ENCODE measurements at places on chromosomes 2 and 18.

- no peak for DNase-seq
Observed at GRCh38 chr2:240248721-240249422, 108.4 kb upstream of the OTOS start.

GRCh38 chr2:216474925-216475670 is 23.5 kb upstream of the RPL37A start:
- DNase-seq, result no peak

GRCh38 chr2:73339201-73339600 is 45.9 kb upstream of the EGR4 start:
- no peak for DNase-seq

- no peak for DNase-seq
Observed at GRCh38 chr2:110773401-110773921, 41.1 kb downstream of the ACOXL start.

- DNase-seq, result no peak
Observed at GRCh38 chr2:196101325-196101991, 32.8 kb upstream of the DNAH7 start.

DNA sequence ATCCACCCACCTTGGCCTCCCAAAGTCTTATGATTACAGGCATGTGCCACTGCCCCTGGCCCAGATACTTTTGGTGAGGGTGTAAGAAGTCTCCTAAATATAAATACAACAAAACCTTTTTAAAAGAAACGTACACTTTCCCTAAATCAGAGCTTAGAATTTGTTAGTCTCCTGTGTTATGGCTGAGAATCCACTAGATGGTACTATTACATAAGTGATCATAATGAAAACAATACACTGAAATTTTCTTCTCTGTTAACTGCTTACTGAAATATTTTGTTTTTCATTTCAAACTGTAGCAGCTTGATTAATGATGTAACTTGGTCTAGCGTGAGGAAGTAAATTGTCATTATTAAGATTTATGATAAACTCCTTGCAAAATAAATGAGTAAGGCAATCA is 74.8 kb upstream of the FAM98A start:
- peak; percentile 26 for DNase-seq

GRCh38 chr2:168592181-168592831 is 136.2 kb downstream of the CERS6 start:
- no peak for DNase-seq

GRCh38 chr2:223203971-223204929 is 152.3 kb downstream of the KCNE4 start:
- DNase-seq, result no peak

GRCh38 chr2:20226152-20226545 is 1.2 kb upstream of the SDC1 start:
- DNase-seq, result no peak

- DNase-seq, result no peak
Observed at GRCh38 chr2:209340522-209340921, 83.3 kb upstream of the MAP2 start.

GRCh38 chr18:58156516-58156915 is 112.5 kb downstream of the NEDD4L start:
- DNase-seq, result no peak

GRCh38 chr18:74142252-74142651 is 5.4 kb downstream of the FBXO15 start:
- DNase-seq, result no peak

- DNase-seq, result no peak
Observed at GRCh38 chr2:165686800-165687199, 107.2 kb downstream of the GALNT3 start.

DNA sequence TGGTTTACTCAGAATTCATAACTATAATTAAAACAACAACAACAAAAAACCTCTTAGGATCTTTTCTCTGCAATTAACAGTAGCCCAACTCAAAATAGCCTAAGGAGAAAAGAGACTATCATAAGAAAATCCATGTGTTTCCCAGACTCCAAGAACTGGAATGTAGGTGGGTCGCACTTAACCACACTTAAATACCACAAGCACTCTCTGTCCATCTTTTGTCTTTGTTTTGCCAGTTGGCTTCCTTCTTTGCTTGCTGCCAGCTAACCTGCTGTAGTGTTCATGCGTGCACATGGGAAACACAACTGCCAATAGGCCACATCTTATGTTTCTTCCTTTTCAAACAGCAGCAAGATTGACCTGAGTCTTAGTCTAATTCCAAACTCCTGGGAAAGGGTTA is 24.1 kb upstream of the ACVR1 start:
- no peak for DNase-seq

DNA sequence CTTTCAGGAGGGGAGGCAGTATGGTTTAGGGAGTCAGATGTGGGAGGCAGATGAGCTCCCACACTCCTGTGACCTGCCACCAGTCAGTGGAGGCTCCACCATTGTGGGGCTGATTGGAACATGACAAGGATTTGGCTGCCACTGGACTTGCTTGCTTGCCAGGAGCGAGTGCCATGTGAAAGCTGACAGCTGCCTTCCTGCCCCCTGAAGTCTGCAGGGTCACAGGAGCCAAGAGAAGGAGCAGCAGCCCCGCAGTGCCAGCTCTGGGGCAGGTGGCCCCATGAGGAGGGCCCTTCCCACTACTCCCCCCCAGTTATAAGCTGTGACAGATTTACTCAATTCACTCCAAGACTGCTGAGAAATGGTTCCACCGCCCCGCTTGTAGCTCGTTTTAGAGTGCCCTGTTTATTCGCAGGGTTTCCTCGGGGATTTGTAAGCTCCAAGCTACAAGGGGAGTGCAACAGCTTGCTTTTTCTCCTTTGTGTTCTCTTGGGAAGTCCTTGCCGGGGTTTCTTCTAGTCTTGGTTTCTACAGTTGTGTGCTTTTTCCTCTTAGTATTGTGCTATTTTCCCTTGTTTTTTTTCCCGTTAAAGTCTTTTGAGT is 414.3 kb downstream of the MEIS1 start:
- DNase-seq, result no peak

DNA sequence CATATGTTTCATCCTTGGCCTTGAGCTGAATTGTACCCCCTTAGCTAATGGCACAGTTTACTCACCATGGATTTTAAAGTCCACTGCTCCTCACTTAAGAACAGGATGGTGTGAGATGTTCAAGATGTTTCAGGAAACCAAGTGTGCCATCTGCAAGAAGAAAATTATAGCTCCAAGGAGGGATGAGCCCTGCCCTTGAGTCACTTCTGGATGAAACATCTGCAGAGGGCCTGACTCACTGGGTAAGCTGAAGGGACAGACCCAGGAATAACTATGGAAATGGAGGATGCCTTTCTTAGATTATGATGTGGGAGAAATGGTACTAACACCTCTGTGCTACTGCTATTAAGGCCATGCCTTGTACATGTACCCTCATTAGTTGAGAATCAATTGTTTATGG is 6.4 kb downstream of the MARS2 start:
- no peak for DNase-seq

GRCh38 chr18:6362559-6363129 is 52.1 kb downstream of the L3MBTL4 start:
- DNase-seq, result no peak

DNA sequence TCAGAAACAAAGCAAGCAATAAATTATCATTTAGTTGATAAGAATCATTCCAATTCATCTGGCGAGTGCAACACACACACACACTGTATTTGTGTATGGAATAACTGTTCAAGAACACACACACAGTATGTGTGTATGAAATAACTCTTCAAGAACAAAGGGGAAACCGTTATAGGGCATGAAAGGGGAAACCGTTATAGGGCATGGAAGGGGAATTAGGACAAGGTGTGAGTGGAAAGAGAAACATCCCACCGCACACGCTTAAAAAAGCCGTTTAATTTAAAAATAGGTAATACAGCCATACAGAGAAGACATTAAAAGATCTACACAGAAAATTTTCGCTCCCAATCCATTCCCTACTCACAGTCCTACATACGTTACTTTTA is 607 bp upstream of the TSN start:
- no peak for DNase-seq

GRCh38 chr2:173171321-173171720 is 95.7 kb downstream of the MAP3K20 start:
- DNase-seq, result no peak

DNA sequence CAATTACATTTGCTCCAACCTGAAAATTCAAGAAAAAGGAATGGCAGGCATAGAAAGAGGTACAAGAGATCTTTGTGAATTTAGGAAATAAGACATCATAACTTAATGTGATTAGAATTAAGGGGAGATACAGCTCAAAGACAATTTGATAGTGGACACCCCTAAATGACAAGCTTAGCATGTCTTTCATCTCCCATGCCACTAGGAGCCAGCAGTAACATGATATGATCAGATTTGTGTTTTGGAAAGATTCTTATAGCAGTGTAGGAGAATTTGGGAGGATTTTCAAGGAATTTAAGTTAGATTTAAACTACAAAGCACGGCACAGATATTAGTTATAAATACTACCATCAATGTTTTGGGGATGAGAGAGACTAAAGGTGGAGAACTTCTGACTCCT is 340.8 kb downstream of the RDH14 start:
- no peak for DNase-seq

DNA sequence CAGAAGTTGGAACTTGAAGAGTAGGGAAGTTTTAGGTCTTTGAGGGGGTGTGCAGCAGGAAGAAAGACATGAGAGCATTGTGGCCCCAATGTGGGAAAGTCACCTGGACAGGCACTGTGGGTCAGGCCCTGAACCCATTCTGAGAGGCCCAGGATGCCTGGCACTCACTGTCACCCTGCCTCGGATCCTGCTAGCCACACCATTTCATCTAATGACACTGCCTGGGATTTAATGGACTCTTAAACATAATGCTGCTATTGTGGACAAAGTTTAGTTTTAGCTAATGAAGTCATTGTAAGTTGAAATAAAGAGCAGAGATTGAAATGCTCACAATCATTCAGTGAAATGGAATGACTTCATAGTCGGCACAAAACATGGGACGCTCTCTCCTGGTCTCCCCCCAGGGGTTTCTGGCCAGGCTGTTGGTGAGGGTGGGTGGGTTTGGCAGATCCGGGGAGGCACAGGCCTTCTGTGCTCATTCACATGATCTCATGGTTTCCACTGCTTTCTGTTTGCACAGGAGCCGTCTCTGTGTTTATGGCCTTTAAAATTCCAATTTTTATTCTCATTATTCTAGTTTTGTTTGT is 141.8 kb upstream of the KLHL29 start:
- no peak for DNase-seq

- no peak for DNase-seq
Observed at GRCh38 chr2:8153258-8153718, 528.6 kb upstream of the ID2 start.

GRCh38 chr18:46623541-46623940 is 33.5 kb downstream of the LOXHD1 start:
- peak; percentile 83 for DNase-seq

DNA sequence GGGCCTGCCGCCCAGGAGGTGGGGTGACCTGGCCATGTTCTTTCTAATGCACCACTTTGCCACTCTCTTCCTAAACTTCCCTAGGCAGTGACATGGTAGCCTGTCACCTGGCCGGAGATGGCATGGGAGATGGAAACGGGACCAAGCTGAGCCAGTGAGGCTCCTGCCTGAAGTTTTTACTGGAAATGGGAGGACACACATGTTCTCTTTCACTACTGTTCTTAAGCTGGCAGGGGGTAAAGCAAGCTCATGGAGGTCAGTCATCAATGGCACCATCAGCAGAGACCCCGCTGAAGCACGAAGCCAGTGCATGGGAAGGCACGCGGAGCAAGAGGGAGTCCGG is 50.7 kb downstream of the ATIC start:
- DNase-seq, result no peak

GRCh38 chr2:136777391-136777790 is 12.0 kb downstream of the THSD7B start:
- no peak for DNase-seq

- DNase-seq, result peak; percentile 71
Observed at GRCh38 chr2:121220995-121221394, 64.0 kb downstream of the TFCP2L1 start.

GRCh38 chr2:65458999-65459398 is 26.6 kb upstream of the SPRED2 start:
- peak; percentile 66 for DNase-seq

DNA sequence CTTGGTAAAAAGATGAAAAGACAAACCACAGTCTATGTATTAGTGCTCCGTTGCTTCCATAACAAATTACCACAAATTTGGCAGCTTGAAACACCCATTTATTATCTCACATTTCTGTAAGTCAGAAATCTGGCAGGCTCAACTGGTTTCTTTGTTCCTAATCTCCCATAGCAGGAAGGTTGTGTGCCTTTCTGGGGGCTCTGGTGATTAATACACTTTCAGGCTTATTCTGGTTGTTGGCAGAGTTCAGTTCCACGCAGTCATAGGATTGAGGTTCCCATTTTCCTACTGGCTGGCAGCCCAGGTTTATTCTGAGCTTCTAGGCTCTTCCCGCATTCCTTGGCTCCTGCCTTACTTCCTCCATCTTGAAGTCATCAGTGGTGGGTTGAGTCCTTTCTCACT is 189.3 kb downstream of the ANAPC1 start:
- DNase-seq, result no peak

GRCh38 chr2:238655974-238656722 is 191.7 kb upstream of the TWIST2 start:
- DNase-seq, result no peak

GRCh38 chr2:29317077-29317517 is 201.9 kb downstream of the CLIP4 start:
- peak; percentile 70 for DNase-seq

DNA sequence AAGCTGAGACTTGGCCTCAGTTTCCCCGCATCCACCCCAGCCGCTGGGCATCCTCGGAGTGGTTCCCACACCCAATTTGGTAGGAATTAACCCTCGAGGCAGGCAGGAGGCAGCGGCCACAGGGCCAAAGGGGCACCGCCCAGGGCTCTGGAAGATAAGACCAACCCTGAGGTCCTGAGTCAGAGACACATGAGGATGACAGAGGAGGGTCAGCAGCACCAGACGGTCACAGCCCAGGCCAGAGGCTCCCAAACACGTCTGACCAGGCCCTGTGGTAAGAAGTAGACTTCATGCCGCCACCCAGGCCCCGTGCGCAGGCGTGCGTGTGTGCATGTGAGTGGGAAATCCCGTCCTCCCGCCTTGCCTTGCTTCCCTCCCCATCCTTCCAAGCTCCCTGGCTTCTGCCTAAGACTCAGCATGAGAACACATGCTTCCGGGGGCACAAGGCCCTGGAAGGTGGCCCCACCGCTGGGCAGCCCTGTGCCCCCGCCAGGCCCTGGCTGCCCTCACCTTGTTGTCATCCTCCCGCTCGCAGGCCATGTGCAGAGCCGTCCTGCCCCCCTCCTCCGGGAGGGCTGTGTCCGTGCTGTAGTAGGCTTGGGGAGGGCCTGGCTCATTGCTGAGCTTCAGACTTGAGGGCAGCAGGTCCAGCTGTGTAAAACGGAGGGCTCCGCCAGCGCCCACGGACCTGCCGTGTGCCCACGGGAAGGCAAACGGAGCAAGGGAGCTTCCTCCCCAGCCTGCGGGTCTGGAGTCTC is 46.3 kb downstream of the ANKMY1 start:
- no peak for DNase-seq
